ENCODE measurements at places on chromosomes 6 and 20.

GRCh38 chr6:80029470-80029869 lies 25.0 kb downstream of the TTK start:
- no peak for DNase-seq

DNA sequence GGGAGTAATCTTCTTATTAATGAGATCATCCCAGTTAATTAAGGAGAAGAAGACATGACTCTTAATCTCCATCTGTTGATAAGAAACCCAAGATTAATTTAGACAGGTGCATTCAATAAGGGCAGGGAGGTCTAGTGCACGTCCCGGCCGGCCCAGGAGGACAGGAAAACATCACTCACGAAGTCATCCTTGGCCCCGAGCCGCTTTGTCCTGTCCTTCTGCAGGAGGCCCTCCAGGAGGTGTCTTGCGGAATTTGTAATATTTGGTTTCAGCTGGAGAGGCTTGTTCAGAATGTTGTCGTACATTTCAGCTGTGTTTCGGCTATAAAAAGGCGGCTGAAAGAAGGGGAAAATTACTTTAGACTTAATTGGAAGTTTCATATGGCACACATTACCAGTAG lies 118.4 kb upstream of the SLC2A12 start:
- no peak for DNase-seq

DNA sequence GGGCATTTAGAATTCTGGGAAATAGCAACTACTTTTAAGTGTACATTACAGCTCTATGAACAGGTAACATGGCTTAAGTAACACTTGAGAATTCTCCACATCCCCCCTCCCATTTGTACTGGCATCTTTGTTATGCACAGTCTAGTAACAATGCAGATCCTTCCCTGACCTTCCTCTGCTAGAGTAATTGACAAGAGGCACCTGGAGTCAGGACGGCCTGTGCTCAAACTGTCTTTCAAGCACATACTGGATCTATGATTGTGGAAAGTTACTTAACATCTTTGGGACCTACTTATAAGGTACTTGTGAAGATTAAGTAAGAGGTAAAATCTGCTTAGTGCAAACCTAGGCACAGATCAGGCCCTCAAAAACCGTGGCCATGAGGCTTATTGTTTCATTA lies 21.9 kb upstream of the GSTA3 start:
- DNase-seq, result no peak

GRCh38 chr6:91895599-91896285 lies 1308.9 kb upstream of the MAP3K7 start:
- DNase-seq, result no peak

DNA sequence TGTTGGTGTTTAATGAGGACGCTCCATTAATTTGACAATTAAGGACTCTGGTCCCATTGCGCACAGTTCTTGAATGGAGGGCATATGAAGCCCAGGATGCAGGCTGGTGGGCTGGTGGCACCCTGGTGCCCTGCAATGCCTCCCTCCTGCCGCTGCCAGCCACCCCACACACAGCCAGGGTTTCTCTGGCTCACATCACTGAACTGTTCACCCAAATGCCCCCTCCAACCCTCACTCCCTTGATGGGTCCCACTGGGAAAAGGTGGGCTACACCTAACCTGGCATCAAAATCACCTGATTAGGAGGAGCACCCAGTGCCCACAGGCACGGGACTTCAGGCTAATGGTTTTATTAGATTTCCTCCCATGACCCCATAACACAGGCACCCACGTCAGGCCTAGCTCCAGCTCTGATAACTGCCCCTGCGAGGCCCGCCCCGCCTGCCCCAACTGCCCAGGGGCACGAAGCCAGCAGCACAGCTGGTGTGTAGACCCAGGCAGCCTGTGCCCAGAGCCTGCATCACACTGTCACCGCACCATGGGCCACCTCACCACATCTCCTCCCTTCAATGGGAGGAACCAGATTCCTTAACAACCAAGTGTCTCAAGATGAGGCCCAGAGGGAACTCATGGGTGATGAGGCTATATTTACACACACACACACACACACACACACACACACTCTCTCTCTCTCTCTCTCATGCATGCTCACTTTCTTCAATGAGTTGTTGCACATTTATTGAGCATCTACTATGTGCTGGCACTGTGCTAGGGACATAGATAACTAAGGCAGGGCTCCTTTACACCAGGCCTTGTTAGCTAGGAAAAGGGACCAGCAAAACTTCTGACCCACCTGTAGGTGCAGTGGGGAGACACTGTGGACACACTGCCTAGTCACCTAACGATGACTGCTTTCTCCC lies 107.3 kb downstream of the NOL4L start:
- DNase-seq, result no peak

DNA sequence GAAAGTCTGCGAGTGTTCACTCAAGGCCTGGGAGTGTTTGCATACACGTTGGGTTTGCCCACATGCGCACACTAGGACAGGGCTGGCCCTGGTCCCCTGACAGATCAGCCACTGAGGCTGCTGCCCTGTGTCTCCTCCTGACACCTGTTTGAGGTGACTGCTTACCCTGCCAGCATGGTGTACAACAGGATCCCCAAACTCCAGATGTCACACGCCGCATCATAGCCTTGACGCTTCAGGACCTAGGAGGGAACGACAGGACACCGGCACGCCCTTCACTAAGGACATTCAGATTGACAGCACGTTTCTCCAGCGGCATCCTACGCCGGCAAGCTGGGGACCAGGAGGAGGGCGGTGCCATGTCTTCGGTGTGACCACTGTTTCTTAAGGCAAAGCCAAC lies 37.0 kb upstream of the MPC1 start:
- DNase-seq, result no peak

DNA sequence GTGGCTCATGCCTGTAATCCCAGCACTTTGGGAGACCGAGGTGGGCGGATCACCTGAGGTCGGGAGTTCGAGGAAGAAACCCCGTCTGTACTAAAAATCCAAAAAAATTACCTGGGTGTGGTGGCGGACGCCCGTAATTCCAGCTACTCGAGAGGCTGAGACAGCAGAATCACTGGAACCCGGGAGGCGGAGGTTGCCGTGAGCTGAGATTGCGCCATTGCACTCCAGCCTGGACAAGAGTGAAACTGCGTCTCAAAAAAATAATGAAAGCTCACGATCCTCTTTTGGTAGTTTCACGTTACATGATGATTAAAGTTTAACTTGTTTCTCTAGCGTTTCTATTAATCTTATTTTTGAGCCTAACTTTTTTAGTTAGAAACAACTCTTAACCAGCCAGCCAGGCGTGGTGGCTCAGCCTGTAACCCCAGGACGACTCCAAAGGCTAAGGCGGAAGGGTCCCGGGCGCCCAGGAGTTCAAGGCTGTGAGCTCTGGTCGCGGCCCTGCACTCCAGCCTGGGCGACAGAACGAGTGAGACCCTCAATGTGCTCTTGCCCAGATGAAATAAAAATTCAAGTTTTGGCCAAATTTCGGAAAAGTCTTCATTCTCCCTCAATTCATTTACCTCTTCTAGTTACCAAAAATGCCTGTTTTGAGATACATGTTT lies 1.2 kb upstream of the WRNIP1 start:
- no peak for DNase-seq

- DNase-seq, result no peak
Measured at GRCh38 chr20:8547968-8548588, 416.0 kb downstream of the PLCB1 start.

DNA sequence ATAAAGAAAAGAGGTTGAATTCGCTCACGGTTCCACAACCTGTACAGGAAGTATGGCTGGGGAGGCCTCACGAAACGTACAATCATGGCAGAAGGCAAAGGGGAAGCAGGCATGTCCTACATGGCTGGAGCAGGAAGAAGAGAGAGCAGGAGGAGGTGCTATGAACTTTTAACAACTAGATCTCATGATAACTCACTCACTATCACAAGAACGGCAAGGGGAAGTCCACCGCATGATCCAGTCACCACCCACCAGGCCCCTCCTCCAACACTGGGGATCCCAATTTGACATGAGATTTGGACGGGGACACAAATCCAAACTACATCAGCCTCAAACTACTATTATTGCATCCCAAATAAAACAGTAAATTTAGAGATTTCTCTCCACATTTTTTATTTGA lies 53.6 kb upstream of the CST7 start:
- no peak for DNase-seq

GRCh38 chr20:24957326-24958016 lies 8.4 kb downstream of the CST7 start:
- DNase-seq, result no peak

GRCh38 chr6:83183082-83183828 lies 9.8 kb downstream of the PGM3 start:
- DNase-seq, result no peak

GRCh38 chr6:41757931-41758640 lies 10.9 kb upstream of the PGC start:
- DNase-seq, result no peak

DNA sequence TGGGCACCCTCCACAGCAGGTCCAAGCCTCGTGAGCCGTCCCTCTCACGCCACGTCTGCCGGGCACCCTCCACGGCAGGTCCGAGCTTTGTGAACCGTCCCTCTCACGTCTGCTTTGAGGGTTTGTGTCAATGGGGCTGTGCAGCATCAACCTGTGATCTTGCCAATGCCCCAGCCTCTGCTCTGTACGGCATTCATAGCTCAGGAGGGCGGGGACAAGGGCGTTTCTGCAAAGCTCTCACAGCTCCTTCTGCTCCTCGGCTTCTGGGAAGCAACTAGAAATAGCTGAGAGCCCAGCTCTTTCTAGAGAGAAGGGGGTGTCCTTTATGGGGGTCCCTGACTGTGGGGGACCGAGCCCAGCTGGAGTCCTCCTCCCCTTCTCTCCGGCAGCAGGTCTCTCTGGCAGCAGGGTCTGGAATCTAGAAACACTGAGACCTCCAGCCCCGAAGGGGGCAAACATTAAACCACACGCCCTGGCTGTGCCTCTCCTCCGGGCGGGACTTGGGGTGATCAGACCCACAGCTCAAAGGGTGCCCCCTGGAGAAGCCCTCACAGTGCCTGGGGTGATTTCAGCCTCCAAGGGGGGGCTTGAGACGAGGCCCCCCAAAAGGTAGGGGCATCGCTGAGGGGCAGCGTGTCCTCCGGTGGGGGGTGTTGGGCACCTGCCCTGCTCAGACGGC lies 41.2 kb upstream of the CHRNA4 start:
- DNase-seq, result no peak

DNA sequence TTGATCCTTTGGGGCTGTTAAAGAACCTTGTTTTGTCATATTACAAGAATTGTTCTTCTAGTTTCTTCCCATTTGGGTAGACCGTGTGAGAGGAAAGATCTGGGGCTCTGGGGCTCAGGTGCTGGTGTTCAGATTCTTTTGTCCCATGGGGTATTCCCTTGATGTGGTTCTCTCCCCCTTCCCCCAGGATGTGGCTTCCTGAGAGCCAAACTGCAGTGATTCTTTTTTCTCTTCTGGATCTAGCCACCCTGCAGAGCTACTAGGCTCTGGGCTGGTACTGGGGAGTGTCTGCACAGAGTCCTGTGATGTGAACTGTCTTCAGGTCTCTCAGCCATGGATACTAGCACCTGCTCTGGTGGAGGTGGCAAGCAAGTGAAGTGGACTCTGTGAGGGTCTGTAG lies 480.5 kb upstream of the MAN1A1 start:
- no peak for DNase-seq

DNA sequence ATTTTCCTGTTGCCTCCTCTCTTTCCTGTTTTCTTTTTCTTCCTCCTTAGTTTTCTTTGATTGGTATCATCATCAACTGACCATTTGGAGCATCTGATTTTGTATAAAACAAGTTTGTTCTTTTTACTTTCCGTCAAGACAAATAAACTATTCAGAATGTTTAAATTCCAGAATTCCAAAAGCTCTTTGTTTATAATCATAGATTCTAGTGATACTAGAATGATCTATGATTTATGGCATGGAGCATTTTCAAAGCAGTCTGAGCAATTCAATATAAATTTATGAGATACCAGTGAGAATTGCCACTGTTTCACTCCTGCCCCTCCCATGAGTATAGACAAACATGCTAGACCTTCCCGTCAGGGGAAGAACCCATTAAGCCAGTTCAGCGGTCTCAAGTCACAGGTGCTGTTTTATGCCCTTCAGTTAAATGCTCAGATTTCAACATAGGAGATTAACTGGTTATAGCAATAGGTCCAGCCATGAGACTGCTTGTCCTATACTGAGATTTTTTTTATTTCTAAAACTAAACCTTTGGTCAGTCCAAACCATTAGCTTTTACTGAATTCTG lies 60.7 kb downstream of the GRIK2 start:
- DNase-seq, result no peak

DNA sequence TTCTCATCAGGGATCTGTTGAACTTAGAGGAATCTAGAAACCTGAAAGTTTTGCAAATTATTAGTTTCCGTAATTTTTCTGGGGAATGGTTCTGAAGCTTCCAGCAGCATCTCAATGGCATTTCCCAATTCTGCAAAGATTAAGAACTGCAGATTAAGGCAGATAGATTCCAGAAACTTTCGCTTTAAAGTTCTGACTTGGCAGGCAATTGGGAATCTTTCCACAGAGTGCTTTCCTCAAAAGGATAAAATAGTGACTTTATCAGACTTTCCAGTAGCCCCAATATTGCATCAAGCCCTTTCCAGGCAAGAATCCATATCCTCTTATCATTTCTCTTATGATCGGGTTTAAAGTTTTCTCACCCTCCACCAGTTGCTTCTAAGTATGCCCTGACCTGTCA lies 261.1 kb downstream of the FNDC1 start:
- no peak for DNase-seq

DNA sequence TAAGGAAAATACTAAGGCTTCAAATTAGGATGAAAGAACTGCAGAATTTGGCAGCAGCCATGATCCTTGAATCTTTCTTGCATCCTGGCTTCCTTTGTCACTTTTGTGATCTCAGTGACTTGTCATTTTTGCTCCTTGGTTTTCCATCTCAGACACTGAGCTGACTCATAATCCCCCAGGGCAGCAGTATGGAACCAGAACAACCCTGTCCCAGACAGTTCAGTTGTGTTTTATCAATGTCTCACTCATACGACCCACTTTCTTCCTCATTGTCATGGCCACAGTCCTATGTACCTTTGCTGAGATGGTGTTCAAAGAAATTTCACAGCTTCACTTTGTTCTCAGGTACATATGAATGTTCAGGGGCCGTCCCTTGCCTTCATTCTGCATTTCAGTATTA lies 488.5 kb upstream of the BTBD3 start:
- DNase-seq, result no peak

DNA sequence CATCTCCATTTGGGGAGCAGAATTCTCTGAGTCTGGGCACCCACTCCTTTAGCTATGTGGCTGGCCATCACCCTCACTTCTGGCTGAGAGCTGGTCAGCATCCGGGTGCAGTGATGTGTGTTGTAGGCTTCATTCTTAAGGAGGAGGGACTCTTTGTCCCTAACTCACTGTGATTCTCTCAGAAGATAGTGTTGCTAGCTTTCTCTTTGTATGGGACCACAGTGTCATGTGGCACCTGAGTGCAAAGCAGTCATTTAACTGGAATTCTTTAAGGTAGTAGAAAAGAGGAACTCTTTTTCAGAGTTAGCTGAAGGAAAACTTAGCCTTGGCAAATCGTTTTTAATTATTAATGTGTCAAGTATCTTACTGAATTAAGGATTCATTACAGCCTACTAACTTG lies 165.9 kb downstream of the JARID2 start:
- no peak for DNase-seq

DNA sequence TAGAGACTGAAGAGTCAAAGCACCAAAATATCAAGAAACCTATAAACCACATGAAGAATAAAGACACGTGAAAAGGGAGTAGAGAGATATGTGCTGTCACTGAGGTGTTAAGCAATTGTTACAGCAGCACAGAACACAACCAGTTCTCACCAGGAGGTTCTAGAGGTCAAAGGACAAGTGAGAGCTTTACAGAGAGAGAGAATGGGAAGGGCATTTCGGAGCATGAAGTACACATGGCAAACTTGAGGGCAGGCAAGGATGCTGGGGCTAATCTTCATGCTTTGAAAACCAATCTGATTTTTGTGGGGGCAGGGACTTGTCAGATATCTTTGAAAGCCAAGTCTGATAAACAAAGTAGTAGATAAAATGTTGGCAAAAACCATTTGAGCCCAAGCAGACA lies 142.3 kb upstream of the NRSN1 start:
- DNase-seq, result no peak
